ENCODE measurements at places on chromosomes 7 and 10.

DNA sequence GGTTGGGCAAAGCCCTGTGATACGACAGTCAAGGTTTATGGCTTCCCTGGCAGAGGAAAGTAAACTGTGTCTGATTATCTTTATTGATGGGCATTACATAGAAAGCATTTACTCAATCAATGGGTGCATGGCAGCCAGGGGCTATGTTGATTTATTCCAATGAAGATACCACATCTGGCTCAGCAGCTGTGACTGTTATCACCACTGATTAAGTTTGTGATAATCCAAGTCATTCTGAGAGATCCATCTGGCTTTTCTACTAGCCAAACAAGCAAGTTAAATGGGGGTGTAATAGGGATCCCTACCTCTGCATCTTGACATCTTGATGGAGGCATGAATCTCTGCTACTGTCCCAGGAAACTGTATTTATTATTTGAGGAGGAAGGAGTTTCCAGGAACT is 86.7 kb downstream of the KLF6 start:
- no peak for DNase-seq

GRCh38 chr10:44948642-44949041 is 11.0 kb upstream of the RASSF4 start:
- no peak for DNase-seq

DNA sequence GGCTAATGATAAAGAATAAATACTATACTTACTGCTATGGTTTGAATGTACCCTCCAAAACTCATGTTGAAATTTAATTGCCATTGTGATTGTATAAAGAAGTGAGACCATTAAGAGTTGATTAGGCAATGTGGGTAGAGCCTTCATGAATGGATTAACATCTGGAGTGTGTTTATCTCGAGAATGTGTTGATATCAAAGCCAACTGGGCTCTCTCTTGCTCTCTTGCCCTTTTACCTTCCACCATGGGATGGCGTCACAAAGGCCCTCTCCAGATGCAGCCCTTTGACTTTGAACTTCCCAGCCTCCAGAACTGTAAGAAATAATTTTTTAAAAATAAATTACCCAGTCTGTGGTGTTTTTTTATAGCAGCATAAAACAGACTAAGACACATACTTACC is 50.1 kb upstream of the GHITM start:
- DNase-seq: no peak

DNA sequence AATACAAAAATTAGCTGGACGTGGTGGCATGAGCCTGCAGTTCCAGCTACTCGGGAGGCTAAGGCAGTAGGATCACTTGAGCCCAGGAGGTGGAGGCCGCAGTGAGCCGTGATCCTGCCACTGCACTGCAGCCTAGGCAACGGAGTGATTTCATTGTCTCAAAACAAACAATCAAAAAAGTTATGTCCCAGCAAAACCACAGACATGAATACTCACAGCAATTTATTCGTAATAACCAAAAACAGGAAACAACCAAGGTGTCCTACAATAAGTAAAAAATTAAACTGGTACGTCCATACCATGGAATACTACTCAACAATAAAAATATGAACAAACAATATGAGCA is 11.6 kb upstream of the CYTH3 start:
- no peak for DNase-seq

DNA sequence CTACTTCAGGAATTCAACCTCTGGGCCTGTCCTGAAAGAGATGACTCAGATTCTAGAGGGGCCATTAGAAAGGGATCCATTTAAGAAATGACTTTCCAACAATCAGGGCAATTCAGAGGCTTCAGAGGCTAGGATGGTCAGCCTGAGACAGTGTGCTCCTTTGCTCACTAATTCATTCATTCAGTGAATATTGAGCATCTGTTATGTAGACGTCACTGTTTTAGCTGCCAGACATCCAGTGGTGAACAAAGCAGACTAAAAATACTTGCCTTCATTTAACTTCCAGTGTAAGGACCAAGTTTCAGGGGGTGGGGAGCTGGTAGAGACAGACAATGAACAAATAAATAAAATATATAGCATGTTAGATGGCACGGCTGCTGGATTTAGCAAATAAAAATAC is 1.6 kb downstream of the KIAA1217 start:
- DNase-seq: no peak

DNA sequence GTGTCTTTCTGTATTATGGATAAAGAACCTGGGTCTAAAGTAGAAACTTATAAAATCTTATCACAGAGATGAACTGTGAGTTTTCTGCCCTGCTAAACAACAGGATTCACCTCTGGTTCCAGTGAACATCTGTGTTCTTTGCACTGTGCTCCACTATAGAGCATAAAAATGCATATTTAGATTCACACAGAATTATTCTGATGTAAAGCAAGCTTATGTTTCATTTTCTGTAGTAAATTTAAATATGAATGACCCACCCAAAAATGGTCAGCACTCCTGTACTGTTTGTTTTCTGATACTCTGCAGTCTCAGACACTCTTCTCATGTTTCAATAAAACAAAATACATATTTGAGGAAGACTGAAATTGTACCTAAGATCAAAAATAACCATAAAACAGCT is 204.5 kb upstream of the PLXDC2 start:
- DNase-seq: no peak

DNA sequence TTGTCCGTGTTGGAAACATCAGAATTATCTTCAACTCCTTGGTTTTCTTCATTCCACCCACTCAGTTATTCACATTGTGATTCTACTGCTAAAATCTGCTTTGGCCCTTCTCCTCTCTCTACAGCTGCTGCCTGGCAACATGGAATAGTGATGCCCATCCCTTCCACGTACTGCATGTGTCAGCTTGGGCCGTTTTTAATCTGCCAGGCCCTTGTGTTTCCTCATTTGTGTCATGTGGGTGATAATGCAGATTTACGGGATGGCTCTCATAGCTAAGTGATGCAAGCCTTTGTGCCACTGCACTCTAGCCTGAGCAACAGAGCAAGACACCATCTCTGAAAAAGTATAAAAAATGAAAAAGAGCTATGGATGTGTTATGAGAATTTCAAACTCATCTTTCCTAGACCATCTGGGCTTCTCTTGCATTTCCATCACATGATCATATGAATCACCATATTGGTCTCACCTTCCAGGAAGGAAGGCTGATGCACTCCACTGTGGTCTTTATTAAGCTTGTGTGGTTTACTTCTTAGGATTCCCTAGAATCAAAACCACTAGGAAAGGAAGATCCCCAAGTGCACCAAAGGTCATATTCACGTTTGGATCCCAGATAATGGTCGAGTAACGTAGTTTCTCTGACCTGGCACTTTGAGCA is 20.6 kb upstream of the CELF2 start:
- DNase-seq: no peak

DNA sequence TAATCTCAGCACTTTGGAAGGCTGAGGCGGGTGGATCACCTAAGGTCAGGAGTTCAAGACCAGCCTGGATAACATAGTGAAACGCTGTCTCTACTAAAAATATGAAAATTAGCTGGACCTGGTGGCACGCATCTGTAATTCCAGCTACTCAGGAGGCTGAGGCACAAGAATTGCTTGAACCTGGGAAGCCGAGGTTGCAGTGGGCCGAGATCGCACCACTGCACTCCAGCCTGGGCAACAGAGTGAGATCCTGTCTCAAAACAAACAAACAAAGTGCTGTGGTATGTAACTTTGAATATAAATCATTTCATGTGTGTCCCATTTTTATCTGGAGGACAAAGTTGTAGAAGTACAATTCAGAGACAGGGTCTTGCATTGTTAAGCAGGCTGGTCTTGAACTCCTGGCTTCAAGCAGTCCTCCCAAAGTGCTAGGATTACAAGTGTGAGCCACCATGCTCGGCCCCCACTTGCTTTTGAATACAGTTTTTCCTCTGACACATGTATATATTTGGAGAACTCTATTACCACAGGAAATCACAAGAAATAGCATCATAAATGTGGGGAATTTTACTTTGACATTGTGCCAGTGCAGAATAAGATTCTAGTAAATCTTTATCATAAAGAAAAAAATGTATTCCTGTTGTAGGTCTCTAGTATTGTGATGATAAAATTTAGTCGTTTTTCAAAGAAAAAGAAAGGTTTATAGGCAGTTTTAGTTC is 32.6 kb downstream of the PTPN12 start:
- DNase-seq: no peak

DNA sequence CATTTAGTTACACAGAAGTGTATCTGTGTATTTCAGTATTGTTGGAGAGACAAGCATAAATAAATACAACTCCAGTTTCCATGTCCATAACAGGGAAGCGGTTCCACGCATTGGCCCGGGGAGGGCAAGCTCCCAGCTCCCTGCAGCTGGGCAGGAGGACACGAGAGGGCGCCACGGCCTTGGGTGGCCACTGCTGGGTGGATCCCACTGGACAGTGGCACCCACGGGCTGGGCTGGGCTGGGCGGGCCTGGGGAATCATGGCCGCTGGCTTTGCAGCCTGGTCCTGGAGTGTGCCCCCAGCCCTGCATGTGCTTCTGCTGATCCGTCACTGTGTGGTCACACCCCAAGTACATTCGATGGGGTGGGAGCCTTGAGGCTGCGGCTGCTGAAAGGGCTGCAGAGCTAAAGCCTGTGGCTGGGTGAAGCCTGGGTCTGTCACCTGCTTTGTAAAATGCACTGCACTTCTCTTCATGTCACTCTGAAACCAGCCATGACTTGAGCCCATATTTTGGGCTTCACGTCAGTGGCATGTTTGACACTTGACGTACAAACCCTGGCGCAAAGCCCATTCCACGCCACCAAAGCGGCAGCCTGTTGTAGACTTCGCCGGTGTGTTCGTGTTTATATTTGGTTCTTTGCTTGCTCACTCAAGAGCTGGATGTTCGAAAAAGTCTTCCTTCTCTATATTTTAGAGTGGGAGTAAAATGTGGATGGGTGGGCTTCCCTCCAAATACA is 27.5 kb downstream of the LRRC27 start:
- no peak for DNase-seq
